ENCODE measurements at places on chromosomes 1 and 21.
A peak's percentile ranks its signal among the peaks of the same experiment; 100 is the strongest.

DNA sequence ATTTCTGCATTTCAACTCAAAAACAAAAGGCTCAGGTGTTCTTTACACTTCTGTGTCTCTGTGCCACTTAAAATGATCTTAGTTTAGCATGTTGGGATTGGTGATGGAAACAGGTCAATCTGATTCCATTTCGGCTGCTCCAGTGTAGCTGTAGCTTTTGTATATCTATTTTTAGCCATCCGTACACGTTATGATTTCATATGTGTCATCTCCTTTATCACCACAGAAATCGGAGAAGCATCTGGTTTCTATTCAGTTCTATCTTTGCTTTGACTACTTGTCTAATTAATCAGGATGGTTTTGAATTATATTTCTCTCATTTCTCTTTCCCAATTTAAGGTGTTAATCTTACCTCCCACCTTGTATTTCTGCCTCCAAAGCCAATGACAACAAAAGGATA, 41.1 kb downstream of the RGS21 start:
- no peak for DNase-seq

DNA sequence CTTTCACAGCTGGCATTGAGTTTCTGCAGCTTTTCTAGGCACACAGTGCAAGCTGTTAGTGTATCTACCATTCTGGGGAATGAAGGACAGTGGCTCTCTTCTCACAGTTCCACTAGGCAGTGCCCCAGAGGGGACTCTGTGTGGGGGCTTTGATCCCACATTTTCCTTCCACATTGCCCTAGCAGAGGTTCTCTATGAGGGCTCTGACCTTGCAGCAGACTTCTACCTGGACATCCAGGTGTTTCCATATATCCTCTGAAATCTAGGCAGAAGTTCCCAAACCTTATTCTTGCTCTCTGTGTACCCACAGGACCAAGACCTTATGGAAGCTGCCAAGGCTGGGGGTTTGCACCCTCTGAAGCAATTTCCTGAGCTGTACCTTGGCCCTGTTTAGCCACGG, 2.4 kb upstream of the IFI44 start:
- DNase-seq, result no peak

GRCh38 chr1:204348722-204349121, 11.0 kb downstream of the PLEKHA6 start:
- peak; percentile 91 for DNase-seq

DNA sequence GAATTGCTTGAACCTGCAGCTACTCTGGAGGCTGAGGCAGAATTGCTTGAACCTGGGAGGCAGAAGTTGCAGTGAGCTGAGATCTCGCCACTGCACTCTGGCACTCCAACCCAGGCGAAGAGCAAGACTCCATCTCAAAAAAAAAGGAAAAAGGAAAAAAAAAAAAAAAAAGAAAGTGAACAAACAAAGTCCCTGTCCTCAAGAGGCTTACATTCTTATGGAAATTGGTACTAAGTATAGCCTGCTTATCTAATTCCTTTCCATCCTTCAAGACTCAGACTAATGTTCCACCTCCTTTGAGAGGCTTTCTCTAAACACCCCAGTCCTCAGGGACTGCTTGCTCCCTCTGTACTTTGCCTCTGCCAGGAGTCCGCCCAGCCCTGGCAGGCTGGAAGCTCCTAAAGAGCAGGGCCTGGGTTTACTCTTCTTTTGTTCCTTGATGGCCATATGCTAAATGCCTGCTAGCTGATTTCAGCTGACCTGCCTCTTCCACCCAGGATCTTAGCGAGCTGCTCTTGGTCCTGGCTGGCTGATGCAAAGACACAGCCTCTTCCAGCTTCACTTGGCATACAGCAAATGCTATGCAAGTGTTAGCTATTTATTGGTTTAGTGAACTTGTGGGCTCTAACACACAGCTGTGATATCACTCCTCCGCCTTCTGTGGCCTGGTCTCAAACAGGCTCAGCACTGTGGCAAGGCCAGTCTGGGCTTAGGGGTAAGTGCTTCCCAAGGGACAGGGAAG, 9.8 kb downstream of the SLC9A1 start:
- DNase-seq, result no peak

GRCh38 chr1:65704318-65704717, 88.4 kb upstream of the PDE4B start:
- no peak for DNase-seq

DNA sequence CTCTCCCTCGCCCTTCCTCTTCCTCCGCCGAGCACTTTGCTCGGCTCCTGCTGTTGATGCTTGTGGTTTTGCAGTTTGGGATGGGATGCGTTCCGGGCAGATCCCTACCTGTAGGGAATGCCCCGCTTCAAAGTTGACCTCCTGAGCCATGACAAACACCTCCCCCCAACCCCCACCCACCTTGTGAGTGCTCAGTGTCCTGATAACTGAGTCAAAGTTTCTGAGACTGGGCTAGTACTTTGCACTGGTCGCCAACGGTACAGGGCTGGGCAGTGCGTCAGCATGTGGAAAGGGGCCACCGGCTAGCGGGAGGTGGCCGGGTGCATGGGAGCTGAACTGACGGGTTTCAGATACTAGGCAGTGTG, 771 bp downstream of the RABGAP1L start:
- peak; percentile 52 for DNase-seq

DNA sequence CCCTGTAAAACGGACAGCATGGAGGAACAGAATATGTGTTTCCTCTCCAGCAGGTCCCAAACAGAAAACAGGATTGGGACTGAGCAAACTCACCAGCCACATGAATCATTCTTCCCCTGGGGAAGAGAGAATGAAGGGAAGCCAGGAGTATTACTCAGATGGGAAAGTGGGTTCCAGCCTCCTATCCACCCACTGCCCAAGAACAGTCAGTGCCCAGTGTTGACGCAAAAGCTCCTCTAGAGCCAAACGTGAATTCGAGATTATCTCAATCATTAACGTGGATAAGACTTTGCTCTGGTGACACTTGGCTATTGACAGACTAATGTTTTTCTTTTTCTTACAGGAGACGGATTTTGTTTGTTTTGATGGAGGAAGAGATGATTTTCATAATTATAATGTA, 9.3 kb downstream of the MIA3 start:
- peak; percentile 7 for DNase-seq

DNA sequence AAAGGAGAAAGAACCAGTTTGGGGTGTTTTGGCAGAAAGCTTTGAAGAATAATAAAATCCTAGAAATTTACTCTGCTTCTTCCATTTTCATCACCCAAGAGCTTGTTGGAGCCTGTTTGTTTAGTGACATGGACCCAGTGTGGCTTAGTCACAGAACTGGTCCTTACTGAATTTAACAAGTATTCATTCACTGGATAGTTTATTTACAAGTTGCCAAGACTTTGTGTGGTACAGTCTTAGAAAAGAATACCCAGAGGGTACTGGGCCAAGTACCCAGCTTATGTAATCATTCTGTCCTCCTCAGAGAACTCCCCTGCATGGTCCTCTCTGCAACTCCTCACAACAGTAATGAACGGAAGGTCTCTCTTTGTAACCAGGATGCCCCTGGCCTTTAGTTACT, 16.4 kb downstream of the RAB4A start:
- no peak for DNase-seq

DNA sequence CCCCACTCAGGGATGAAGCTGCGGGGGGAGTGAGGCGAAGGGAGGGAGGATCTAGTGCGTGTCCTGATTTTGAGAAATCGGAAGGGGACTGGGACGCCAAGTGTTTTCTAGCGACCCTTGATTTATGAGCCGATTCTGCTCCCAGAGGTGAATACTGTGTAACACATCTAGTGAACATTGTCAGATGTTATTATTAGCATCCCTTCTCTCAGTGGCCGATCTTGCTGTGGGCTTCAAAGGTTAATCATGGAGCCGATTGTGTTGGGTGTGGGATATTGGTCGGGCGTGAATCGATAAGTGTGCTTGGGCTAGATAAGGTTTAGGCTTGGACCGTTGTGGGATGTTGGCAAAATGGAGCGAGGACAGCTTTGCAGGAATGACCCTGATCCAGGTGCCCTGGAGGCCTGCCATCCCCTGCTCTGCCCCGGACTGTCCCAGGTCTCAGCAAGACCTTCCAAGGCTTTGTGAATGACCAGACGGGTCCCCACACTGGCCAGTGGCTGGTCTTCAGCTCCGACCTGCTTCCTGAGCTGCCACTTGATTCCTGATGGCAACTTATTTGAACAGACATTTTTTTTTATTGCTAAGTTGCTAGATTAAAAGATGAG, 2.2 kb downstream of the AJAP1 start:
- no peak for DNase-seq

- no peak for DNase-seq
Observed at GRCh38 chr1:204692325-204692840, 6.8 kb upstream of the LRRN2 start.

GRCh38 chr1:197622371-197622770, 152.9 kb downstream of the DENND1B start:
- no peak for DNase-seq

GRCh38 chr1:92817986-92818764, 13.7 kb upstream of the RPL5 start:
- no peak for DNase-seq

- DNase-seq, result no peak
Observed at GRCh38 chr1:100249155-100249536, 488 bp downstream of the DBT start.

- DNase-seq, result no peak
Observed at GRCh38 chr1:25867210-25867991, 8.1 kb downstream of the PAQR7 start.

GRCh38 chr1:113321771-113322387, 68.4 kb upstream of the MAGI3 start:
- DNase-seq, result no peak

- DNase-seq, result no peak
Observed at GRCh38 chr1:81458186-81458585, 342.5 kb upstream of the ADGRL2 start.

DNA sequence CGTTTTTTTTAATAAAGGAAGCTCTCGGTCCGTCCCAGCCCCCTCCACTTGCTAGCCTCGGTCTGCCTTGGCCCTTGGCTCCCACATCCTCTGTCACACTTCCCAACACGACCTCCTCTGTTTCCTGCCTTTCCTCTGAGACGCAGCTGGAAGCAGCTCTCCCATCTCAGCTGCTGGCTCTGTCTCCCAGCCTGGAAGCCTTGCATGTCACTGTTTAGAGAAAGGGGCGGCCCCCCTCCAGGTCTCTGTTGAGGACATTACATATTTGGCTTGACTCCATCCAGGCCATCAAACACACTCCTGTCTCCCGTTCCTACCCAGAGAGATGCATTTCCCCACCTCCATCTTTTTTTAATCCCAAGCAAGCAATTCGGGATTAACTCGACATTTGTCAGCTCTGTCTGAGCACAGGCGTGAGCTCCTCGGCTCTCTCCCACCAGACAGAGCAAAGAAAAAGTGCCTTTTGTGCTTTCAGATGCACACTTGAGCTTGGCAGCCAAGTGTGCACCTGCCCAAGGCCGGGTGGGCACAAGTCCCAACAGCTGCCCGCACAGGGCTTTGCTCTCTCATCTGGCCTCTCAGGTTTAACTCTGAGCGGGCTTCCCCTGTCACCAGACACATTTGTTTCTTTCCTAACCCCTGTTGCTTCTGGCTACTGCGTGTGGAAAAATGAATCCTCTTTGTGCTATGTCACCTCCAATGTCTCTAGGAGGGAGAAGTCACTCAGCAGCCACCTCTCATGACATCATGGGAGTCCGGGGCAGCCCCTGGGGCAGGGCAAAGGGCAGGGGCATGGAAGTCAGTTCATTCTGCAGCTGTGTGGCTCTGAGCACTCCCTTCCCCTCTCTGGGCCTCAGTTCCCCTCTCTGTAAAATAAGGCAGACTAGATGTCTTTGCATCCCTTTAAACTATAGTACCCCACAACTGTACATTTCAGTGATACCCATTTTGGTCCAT, 108.3 kb downstream of the KCND3 start:
- peak; percentile 41 for DNase-seq

DNA sequence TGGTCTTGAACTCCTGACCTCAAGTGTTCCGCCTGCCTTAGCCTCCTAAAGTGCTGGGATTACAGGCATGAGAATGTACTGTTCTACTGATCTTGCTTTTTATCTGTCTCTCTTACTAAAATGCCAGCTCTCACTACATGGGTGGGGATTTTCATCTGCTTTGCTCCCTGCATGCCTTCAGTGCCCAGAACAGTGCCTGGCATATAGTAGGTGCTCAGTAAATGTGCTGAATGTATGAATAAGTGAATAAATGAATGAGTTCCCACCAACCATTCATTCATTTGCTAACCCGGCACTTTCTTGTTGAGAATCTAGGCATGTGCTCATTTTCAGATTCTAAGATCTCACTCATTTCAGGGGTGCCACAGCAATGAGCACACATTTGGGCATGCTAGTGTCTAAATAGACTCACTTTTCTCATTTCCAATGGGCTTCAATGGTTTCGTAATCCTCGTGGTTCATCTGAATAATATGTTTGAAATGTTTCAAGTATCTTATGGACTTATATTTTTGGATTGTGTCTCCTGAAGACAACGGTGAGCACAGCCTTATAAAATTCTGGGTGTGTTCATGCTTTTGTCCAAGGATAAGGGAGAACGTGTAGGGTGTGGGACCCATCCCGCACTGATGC, 7.6 kb downstream of the DHRS3 start:
- no peak for DNase-seq

DNA sequence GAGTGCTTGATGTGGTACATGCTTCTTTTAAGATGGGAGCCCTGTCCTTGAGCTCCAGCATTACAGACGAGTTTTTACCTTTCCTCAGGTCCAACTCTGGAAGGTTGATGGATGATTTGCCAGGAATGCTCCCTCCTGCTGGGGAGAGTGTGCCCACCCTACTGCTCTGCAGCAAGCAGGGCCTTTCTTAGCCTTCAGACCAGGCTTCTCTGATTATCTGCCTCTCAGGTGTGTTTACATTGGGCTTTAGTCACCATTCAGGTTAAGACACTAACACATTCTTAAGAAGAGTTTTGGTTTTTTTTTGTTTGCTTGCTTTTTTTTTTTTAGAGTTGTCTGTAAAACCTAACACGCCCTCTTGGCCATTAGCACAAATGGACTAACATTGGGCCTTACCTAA, 301.8 kb downstream of the KCNT2 start:
- no peak for DNase-seq

- no peak for DNase-seq
Observed at GRCh38 chr1:25621876-25622275, 5.3 kb downstream of the MAN1C1 start.

DNA sequence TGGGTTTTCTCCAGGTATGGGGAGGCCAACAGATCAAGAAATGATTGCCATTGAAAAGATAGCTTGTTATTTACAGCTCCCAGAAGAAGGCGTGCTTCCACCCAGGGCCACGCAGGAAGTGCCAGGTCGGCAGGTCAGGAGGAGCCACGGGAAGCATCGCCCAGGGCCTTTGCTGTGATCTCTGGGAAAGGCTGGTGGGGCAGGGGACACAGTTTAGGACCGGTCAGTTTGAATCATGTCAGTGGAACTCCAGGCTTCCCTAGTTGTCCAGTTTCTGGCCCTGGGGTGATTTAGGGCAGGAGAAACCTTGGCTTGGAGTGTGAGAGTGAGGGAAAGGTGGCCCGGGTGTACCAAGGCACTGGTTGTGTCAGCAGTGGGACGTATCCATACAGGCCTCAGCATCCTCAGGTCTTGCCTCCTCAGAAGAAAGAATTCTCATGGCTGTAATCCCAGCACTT, 11.4 kb downstream of the PLA2G5 start:
- DNase-seq, result no peak
